Right forelimb (tissue), 1 donor: ENCODE measurements at places on chromosomes 6 and 20.
A peak's percentile ranks its signal among the peaks of the same experiment; 100 is the strongest.

DNA sequence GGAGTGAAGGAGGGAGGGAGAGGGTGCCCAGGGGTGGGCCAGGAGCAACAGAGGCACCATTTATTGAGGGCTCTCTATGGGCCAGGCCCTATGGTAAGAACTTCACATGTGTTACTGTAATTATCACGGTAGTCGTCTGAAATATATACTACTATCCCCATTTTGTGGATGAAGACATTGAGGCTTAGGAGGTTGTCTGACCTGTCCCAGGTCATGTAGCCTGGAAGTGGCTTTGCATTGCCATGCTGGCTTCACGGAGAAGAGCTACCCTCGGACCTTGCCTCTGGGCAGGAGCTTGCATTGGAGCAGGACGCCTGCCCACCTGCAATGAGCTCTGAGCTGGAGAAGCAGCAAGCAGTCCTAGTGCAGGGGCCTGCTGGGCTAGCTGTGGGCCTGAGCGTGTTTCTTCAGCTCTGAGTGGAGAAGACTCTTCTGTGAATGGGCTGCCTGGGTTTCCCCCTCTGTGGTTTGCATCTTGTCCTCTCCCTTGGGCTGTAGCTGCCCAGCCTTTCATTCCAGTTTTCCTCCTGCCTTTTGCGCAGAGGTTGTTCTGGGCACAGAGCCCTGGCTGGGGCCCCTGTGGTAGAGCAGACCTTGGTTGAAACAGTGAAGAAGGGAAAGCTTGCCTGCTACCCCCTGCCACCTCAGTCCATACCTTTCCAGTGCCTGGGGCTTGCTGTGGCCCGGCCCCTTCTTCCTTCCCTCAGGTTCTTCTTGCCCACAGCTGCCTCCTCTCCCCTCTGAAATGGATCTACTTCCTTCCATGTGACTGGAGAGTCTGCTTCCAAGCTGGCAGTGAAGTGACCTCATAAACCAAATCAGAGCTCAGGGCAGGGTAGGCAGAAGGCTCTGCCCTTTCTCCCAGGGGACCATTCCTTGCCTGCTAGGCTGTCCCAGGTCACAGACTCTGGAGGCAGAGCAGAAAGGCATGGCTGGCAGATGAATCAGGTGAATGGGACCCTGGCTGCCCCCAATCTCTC lies 24.1 kb upstream of the SRF start:
- no peak for DNase-seq

DNA sequence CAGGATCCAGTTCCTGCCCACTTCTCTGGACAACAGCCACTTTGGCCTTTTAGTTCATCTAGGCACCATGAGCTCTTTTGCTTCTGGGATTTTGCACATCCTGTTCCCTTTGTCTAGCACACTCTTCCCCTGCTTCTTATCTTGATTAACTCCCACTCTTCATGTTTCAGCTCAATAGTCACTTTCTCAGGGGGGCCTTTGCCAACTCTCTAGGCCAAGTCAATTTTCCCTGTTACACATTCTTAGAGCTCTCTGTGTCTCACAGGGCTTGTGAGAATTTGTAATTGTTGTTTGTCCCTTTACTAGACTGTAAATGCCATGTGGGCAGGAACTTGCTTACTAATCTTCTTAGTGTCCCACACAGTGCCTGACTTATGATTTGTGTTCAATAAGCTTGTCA lies 58.1 kb upstream of the EPB41L1 start:
- DNase-seq = no peak

- no peak for DNase-seq
Measured at GRCh38 chr6:11536795-11537194, 754 bp upstream of the TMEM170B start.

GRCh38 chr6:30075094-30075789 lies at the start of gene RNF39:
RNF39 (minus strand) TSS chr6:30075769; CDS start chr6:30075585, 184 bp downstream.
- no peak for DNase-seq

- DNase-seq = no peak
Measured at GRCh38 chr6:34022873-34023255, 123.0 kb downstream of the GRM4 start.

DNA sequence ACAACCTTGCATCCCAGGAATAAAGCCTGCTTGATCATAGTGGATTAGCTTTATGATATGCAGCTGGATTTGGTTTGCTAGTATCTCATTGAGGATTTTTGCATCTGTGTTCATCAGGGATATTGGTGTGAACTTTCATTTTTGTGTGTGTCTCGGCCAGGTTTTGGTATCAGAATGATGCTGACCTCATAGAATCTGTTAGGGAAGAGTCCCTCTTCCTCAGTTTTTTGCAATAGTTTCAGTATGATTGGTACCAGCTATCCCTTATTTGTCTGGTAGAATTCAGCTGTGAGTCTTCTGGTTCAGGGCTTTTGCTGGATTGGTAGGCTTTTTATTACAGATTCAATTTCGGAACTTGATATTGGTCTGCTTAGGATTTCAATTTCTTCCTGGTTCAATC lies 132.5 kb downstream of the ZFAND3 start:
- no peak for DNase-seq

GRCh38 chr20:48041078-48041780 lies 255.9 kb upstream of the SULF2 start:
- DNase-seq = no peak

DNA sequence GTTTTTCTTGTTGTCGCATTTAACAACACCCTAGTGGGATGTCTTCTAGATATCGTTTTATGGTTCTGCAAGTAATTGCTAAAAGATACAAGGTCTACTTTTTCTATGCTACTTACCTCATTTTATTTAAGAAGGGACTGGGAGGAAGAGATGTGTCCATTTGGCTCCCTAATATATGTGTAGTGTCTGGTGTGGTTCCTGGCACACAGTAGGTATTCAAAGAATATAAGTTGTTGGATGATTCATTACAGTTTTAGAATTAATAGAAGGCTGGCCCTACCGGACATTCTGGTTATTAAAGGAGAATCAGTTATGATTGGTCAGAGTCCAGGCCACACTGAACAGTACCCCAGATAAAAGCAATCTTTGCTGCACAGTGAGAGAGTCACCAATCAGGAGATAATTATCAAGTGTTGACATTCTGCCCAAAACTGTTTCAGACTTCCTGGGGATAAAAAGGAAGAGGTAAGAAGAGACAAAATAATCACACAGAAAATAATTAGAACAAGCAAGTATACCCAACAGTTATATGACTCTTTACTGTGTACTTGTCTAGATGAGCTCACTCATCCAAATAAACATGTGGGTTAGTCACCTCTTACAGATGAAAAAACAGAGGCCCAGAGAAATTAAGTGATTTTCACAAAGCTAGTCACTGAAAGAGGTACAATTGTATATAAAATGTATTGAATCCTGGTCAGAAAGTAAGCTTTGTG lies 7.0 kb downstream of the TMEM244 start:
- no peak for DNase-seq

DNA sequence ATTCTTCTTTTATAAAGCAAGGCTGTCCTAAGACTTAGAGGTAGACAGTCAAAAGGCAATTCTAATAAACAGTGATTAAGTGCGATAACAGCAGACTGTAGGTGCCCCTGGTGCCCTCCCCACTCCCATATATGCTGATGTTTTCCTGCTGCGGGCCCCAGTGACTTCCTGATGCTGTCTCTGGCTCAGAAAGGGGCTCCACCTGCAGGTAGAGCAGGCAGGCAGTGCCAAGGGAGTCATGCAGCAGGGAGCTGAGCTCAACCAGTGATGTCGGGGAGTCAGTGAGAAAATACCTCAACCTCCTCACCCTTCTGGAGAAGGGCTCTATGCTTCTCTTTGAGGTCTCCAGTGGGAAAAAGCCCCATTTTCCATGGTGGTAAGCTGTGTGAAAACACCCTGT lies 126.7 kb upstream of the SSTR4 start:
- no peak for DNase-seq

DNA sequence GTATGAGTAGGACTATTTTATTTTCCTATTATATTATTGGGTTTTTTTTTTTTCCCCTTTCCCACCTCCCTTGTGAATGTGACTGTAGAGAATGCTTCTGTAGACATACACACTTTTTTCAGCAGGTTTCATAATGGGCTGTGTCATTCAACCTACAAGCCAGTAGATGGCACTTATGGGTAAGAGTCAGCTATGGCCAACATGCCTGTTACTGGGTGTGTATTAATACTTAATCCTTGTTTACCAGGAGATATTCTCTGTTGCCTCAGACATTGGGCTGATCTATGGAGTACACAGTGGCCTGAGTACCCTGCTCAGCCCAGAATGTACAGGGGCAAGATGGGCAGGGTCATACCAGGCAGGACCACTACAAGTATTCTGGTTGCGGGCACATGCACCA lies 382.5 kb downstream of the EPHA7 start:
- DNase-seq = no peak

GRCh38 chr20:49511788-49512525 lies 29.5 kb upstream of the KCNB1 start:
- no peak for DNase-seq

DNA sequence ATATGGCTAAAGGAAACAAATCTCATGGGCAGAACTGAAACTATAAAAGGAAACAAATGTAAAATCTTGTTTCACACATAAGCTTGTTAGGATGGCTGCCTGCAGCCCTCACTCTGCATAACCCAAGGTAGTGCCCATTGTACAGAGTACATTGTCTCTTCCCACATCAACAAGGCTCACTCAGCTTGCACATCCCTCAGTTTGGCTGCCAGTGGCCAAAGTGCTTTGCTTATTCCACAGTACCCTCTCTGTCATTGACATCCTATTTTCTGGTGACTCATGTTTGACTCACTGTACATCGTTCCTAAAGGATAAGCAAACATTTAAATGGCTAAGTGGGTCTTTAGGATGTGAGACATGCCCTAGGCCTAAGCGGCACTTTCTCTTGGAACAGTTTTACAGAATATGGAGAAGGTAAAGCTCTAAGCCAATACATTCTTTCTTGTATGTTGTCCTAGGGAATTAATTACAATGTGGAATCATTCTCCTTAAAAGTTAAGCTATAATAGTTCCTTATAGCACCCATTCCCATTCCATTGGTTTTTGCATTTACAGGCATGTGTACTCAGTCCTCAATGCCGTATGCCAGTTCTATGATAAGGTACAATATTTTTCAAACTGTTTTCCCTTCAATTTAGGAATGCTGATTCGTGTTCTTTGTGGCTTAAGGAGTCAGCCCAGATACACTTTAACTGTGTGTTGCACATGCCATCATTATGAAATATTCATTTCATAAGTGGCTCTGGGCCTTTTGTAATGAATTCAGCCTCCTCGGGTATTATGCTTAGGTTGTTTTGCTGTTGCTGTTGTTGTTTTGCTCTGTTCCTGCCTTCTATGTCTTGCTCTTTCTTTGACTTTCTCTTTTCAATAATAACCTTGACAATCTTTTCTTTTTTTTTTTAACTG lies 5.5 kb downstream of the ANKEF1 start:
- no peak for DNase-seq

GRCh38 chr6:161618831-161619454 lies 345.1 kb upstream of the AGPAT4 start:
- no peak for DNase-seq

DNA sequence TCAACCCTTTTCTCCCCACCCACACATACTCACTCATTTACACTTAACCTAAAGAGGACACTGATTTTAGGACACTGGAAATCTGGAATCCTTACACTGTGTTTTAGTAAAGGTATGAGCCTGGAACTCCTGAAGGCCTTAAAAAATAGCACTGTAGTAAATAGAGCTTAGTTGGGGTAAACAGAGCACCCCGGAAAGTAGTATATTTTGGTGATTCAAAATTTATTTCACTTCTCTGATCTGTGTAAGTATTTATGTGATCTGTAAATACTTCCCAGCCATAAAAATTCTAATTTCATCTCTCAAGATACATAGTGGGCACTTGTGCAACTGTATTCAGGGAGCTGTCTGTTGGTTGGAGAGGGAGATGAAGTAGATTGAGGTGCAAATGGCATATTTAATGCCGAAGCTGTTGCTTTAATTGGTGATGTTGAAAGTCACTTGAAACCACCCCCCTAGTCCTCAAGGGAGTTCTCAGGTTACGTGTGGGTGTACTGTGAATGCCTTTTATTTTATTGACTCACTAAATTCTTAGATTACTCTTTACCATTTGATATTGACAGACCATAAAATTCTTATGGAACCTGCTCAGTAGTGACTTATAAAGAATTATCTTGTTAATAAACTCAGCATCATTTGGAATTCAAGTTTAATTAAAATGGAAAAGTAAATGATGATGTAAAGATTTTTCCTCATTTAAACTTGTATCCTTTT lies 154.9 kb downstream of the SOX4 start:
- no peak for DNase-seq

- DNase-seq = no peak
Measured at GRCh38 chr6:112216662-112217551, 37.5 kb downstream of the LAMA4 start.

DNA sequence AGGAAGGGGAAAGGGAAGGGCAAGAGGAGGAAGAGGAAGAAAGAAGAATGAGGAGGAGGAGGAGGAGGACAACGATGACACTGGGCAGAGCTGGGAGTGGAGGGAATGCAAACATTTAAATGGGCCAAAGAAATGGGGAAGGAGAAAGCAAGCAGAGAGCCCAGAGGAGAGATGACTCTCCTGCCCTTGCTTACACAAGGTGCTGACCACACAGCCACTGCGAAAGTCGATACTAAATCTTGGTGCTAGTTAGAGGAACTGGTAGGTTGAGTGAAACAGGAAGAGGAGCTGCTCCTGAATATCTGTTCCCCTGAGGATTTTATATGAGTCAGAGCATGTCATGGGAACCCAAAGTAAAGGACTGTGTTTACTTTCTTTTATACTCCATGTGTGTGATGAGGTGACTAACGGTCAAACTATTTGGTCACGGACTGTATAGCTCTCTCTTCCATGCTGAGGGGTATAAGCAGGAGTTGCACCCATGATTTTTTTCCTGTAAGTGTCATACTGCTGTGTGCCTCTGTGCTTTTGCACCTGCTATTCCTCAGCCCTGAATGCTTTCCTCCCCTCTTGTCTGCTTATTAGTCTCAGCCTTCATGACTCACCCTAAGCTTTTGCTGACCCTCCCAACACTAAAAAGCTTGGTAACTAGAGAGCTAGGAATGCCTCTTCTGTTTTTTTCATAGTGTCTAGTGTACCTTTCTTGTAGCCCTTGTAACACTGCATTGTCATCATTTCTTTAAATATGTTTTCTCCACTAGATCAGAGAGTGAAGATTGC lies 9.5 kb upstream of the PAQR8 start:
- no peak for DNase-seq

DNA sequence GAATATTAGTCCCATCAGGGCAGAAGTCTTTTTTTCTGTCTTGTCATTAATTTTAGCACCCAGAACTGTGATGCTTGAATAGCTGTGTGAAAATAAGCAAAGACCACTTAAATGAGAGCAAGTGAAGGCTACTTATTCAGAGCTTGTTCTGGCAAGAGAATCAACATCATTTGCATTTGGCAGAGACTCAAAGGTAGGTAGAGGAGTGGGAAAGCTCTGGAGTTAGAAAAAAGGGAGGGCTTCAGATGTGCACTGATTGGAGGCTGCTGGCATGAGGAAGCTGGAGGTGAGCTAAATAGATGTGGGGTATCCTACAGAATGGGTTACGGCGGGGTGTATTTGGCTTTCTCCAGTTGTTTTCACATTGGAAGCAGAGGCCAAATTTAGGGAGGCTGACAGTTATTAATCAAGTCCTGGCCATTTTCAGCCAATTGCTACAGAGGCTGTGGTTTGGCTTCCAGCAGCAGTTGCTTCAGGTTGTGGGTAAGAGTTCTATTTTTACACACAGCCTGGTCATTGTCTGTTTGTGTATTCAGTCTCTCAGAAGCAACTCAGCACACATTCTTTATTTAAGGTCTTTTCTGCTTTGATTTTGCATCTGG lies 254.3 kb downstream of the BTBD3 start:
- peak; percentile 47 for DNase-seq
